ENCODE measurements at places on chromosomes 1 and 21.
A peak's percentile ranks its signal among the peaks of the same experiment; 100 is the strongest.

DNA sequence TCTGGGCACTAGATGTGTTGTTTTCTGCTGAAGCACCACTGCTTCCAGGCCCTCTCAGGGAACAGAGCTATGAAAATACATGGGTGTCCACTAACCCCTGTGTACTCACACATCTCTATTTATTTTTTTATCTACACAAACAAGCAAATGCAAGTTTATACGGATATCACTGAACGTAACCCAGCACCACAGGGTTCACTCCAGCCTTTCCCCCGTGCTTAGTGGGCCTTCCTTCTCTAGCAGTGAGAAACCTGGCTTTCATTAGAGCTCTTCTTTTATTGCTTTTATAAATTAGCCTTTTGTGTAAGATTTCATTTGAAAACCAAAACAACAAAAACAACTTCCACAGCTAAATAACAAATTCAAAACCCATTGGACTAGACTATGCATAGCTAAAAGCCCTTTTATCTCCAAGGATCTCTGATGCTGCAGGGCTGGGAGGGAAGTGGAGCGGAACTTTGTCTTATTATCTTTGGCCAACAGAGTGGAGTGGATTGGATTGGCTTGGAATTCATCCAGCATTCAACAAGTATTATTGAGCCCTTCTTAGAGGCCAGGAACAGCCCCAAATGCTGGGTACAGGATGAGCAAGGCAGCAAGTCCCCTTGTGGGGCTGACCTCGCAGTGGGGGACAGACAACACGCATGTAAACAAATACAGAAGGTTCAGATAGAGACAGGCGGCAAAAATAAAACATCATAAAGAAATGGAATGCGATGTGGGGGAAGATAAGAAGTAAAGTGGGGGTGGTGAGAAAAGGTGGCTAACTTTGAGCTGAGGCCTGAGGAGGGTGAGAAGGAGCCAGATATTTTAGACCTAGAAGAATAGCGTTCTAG is 371.8 kb upstream of the POU3F1 start:
- no peak for DNase-seq

- no peak for DNase-seq
These were observed 3.3 kb downstream of the ACTRT2 start for GRCh38 chr1:3024588-3024987.

DNA sequence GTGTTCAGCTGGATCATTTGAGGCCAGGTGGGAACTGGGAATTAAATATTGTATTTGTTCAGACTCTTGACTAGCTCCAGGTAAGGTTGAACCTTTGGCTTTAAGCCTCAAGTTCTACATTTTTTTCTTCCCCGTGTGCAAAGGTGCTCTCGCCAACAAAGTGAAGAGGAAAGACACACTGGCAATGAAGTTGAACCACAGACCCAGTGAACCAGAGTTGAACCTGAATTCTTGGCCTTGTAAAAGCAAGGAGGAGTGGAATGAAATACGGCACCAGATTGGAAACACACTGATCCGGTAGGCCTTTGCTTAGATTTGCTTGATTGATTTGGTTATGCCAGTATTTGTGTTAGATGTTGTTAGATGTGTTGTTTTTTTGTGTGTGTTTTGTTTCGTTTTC is 25.5 kb upstream of the RCC1 start:
- no peak for DNase-seq

- DNase-seq: no peak
These were observed 23.2 kb upstream of the C1orf146 start for GRCh38 chr1:92194511-92194910.

DNA sequence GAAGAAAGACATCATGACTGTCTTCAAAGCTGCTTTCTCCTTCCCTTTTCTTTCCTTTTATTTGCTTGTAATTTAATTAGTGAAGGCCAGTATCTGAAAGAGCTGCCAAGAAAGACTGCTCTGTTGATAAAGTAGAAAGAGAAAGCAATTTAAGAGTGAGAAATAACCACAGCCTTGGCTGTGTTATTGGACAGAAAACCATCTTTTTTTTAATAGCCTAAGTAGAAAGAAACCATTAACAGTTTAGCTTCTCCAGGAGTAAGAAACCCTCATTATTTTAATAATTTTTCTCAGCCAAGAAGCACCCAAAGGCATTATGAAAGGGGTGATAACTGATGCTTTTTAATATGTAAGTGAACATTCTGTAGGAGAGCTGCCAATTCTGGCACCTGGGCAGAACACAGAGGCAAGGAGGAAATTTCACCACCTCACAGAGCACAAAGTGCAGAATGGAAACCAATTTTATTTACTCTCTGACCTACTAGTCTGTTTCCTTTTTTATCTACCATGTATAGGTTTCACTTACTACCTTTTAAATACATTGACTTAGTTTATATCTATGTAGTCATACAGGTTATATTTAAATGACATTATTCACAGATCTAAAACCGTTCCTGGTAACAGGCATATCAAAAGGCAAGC is 703.2 kb downstream of the MRPL39 start:
- DNase-seq: no peak

- no peak for DNase-seq
These were observed 29.5 kb downstream of the WDR26 start for GRCh38 chr1:224404916-224405603.

DNA sequence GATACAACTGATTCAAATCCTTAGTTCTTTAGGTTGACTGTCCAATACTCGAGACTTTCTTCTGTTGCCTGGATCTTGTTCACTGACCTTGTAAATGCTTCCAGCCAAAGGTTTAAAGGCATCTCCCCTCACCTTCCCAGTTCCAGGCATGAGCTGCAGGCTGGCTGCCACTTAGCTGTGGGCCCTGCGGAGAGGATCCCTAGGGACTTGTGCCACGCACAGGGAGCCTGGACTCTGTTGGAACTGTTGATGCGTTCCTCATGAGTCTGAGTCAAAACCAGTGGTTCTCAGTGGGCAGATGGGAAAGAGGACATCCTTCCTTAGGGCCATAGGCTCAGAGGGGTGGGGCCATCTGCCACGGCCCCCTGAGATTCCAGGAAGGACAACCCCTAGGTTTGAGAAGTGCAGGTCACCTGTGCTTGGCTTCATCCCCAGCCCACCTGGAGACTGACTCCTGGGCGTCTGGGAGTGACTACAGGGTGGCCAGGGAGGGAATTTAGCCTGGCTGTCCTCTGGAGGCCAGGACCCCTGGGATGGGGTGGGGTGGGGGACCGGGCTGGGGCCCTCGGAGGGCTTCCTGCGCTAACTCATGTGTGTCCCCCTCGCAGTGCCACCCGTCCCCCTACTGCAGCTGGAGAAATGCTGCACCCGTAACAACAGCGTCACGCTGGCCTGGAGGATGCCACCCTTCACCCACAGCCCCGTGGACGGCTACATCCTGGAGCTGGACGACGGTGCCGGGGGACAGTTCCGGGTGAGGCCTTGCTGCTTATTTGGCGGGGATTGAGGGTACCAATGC is 37.6 kb upstream of the GNPAT start:
- DNase-seq: no peak

DNA sequence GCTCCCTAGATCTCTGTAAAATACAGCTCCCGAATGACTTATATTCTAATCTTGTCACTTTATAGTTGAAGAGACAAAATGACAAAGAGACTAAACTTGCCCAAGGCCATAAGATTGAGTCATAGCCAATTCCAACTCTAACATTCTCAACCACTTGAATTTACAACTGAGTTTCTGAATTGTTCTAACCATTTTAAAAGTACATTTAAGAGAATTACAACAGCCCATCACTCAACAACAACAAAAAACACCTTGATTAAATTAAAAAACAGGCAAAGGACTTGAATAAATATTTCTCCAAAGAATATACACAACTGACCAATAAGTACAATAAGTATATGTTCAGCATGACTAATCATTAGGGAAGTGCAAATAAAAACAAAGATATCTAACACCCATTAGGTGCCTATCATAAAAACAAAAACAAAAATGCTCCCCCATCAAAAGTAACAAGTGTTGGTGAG is 8.7 kb upstream of the ADCY10 start:
- no peak for DNase-seq

- no peak for DNase-seq
These were observed 14.3 kb downstream of the ZNF670 start for GRCh38 chr1:247064304-247064703.

- DNase-seq: no peak
These were observed at the start of gene BATF3 for GRCh38 chr1:212699625-212700222. TSS of gene BATF3 (minus strand) at chr1:212699840. CDS start at chr1:212699762, 78 bp downstream.

DNA sequence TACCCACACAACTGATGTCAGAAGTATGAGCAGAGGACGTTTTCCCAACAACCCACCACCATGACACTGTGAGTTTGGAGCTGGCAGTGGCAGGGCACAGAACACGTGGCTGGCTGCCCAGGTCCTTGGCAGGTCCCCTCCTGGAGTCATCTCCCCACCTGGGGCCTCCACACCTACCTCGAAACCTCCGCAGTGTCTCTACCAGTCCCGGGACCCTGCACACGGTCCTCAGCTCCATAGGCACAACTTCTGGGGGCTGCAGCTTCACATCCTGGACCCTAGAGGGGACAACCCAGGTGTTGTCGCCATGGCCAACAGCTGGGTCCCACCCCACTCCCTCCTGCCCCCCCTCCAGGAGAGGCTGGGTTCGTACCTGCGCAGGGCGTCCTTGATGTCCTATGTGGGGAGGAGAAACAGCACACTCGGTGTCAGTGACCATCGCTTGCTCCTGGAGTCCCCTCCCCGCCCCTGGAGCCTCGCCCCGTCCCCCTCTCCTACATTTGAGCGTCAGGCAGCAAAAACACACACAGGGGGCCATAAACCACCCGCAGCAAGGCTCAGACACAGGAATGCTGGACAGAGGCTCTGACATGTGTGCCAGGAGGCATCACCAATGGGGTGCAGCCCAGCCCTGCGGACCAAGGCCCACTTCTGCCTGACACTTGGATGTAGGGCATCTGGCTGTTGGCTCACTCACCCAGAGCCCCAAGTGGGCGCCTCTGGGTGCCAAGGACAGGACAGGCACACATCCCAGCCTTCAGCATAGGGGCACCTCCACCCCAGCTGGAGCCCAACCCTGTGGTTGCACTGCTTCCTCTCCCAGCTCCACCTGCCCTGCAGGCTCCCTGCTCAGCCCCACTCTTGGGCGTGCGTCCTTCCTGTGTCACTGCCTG is 9.6 kb downstream of the TRIM11 start:
- no peak for DNase-seq

DNA sequence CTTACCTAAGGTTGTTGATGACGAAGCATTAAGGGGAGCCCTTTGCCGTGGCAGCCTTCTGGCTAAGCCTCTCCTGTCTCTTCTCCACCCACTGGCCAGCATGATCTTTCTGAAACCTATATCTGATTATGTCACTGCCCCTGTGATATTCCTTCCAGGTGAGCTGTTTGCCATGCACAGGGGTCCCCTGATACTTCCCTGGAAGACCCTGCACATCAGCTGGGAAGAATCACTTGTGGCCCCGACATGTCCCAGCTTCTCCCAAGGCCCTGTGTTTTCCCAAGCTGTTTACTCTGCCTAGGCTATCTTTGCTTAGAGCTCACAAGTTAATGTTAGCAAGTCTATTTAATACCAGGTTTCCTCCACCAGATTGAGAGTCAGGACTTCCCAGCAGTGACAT is 12.3 kb downstream of the RD3 start:
- no peak for DNase-seq

GRCh38 chr1:222096883-222097282 is 355.0 kb upstream of the DUSP10 start:
- DNase-seq: no peak

GRCh38 chr1:78141531-78142231 is 95.9 kb downstream of the GIPC2 start:
- DNase-seq: no peak

- DNase-seq: no peak
These were observed 28.9 kb upstream of the EDN2 start for GRCh38 chr1:41513383-41513735.

DNA sequence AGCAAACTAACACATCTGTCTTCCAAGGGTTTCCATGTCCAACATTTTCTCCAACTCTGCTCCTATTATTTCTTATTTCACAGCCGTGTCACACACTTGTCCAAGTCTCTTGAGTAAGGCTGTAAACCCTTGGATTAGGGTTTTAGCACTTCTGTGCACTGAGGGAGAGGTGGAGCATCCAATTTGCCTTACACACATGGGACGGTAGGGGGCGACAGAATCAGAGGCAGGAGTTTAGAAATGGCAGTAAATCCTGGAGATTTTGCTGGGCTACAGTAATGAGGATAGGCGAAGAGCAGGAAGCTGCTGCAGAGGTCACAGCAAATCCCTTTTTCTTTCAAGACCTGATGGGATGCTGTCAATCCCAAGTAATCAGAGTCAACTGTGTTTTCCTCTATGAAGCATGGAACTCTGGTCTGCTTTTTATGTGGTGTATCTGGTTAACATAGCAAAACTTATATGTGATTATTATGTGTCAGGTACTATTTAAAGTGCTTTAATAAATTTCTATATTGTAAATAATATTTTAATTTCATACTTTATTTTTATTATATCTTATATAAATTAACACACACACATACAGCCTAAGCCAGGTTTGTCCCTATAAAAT is 15.4 kb upstream of the LCE5A start:
- DNase-seq: no peak

GRCh38 chr1:87719658-87720057 is 391.0 kb downstream of the LMO4 start:
- DNase-seq: no peak

DNA sequence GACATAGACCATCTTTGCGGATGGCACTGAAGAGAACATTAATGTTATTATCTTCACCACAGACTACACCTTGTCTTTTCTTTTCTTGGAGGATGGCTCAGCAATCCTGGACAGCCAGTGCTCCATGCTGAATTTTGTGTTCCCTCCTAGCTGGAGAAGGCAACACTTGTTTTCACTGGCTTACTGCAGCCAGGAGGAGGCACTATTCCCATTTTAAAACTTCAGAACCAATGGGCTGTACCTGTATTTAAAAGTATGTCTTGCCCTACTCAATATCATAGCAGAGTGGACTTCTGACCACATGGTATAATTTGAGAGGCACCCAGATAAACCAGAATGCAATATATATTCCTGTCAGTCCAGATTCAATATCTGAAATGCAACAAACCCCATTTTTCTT is 53.3 kb upstream of the POGK start:
- no peak for DNase-seq

- peak; percentile 21 for DNase-seq
These were observed 10.7 kb upstream of the ZP4 start for GRCh38 chr1:237901299-237901934.

DNA sequence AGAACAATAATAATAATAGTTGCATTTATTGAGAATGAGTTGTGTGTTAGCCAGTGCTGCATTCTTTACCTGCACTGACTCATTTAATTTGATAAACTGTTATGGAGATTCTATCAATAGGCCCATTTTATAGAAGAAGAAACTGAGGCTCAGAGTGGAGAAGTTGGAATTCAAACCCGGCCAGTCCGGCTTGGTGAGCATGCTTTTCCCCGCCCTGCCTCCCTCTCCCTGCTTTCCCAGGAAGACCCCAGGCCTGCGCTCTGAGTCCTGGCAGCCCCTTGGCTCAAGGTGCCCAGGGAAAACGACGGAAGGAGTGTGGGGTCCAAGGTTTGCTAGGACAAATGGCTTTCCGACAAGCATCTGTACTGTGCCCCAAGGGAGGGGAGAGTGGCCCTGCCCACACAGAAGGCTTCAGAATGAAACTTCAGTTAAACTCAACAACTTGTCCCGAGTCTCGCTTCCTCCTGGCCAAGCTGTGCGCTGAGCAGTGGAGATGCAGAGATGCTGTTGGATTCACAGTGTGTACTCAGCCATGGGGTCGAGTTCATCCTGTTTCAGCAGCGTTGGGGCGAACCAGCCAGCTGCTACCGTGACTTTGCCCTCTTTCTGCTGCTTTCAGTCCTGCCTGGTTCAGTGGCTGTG is 23.3 kb upstream of the PADI6 start:
- no peak for DNase-seq
